ENCODE measurements at places on chromosomes 11 and 22.
A peak's percentile ranks its signal among the peaks of the same experiment; 100 is the strongest.

GRCh38 chr22:30947816-30948454 is 20.6 kb downstream of the MORC2 start:
- DNase-seq: peak; percentile 18

- no peak for DNase-seq
Observed at GRCh38 chr11:2707736-2708135, 7.9 kb upstream of the KCNQ1OT1 start.

DNA sequence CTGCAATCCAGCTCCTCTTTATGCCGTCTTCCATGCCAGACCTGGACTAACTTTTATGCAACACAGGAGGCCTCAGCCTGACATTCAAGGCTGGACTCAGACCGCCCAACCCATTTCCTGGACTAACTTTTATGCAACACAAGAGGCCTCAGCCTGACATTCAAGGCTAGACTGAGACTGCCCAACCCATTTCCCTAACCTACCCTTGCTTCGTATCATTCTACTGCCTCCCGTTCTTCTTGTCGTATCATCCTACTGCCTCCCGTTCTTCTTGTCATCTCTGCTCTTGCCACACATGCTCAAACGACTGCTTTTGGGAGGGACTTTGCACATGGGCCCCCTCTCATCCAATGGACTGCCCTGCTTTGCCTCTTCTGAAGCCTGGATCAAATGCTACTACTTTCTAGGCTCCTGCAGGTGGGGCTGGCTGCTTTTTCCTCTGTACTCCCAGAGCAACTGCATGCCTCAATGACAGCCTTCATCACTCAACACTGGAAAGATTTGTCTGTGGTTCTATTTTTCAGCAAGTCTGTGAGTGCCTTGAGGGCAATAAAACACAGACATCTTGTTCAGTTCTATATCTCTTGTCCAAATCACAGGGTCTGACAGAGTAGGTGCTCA is 7.8 kb downstream of the TBC1D10A start:
- DNase-seq: no peak

- no peak for DNase-seq
Observed at GRCh38 chr22:47816121-47816862, 1053.8 kb downstream of the TBC1D22A start.

- DNase-seq: no peak
Observed at GRCh38 chr22:32950366-32950765, 107.8 kb downstream of the SYN3 start.

- DNase-seq: no peak
Observed at GRCh38 chr11:68214173-68215086, 1.3 kb upstream of the KMT5B start.

DNA sequence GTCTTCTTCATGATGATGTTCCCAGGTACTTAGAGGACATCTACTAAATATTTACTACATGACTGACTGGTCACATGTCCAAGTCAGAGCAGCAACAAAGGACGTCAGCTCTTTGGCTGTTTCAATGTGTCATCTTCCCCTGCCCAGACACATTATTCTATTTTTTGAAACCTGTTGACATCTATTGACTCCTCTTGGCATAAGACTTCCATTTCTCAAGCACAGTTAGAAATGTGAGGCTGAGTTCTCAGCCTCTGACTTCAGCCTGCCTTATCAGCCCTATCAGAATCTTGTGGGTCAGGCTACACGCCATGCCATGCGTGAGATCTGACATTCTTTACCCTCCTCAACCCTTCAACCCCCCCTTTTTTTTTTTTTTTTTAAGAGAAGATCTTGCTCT is 63.8 kb downstream of the SC5D start:
- no peak for DNase-seq

DNA sequence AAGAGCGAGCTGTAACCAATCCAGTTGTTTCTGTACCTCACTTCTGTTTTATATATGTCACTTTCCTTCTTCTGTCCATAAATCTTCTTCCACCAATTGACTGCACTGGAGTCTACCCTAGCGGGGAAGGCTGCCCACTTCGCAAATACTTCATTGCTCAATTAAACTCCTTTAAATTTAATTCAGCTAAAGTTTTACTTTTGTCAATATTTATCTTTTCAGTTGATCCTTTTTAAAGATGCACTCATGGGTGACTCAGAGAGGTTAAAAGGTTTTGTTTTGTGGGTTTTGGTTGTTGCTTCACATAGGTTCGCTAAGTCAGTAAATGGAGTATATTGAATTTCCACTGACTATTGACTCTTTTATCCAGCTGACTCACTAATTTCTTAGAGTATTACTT is 597.2 kb downstream of the DLG2 start:
- DNase-seq: no peak

DNA sequence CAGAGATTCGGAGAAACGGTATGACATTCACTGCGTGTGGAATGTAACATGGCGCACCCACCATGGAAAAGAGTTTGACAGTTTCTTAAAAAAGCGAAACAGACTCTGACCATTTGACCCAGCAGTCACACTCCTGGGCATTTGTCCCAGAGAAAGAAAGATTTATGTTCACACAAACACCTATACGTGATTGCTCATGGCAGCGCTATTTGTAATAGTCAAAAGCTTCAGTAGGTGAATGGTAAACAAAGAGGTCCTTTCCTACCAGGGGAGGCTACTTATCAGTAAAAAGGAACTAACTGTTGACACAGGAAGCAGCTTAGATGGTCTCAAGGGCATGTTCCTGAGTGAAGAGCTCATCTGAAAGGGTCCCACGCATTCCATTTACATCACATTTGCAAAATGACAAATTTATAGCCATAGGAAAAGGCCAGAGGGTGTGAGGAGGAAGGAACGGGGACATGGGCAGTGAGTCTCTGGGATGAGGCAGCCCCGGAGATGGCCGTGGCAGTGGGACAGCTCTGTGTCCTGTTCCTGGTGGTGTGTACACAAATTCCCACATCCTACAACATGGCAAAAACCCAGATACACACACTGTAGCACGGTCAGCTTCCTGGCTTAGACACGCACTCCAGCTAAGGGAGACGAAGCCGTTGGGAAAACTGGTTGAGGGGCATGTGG is 14.6 kb upstream of the KRTAP5-6 start:
- DNase-seq: no peak

DNA sequence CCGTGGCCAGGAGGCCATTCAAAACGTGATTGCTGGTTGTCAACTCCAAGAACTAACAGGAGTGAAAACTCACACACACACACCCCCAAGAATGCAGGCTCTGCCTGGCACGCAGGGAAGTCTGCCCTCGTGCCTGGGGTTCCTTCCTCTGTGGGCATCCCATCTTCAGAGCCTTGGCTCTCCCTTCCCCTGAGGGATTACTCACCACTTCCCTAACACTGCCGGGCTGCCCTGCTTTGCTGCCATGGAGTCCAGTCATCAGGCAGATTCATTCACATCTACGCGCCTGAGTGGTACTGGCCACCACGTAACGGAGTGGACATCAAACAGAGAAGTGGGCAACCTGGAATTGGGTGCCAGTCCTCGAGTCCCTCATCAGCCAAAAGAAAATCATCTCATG is 120.7 kb upstream of the TMEM45B start:
- no peak for DNase-seq

DNA sequence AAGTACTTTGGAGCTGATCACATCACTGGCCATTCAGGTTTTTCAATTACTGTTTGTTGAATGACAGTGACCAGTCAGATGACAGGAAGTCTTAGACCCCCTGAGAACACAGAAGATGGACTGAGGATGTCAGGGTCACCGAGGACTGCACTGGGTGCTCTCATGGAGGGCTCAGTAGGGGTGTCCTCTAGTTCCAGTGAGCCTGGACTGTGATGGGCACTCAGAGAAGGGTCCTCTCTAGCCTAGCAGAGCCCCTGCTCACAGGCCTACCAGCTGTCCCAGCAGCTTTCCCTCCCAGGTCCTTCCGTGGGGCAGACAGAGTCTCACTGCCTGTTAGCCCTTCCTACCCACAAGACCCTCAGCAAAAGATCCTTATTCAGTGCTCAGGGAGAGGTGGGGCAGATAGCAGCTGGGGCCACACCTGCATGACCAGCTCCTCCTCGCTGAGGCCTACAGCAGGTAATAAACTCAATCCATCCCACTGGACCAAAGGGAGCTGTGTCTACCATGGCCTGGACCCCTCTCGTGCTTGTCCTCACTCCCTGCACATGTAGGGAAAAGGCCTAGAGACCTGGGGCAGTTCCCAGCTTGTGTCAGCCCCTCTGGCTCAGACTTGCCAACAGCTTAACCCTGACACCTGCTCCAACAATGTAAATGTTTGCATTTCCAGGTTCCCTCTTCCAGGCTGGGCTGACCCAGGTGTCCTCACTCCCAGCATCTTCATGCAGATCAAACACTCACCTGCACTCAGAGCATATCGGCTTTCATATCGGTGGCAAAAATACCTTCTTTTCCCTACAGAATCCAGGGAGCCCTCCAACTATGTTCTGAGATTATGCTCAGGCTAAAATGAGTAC is 25.2 kb upstream of the VPREB1 start:
- no peak for DNase-seq

DNA sequence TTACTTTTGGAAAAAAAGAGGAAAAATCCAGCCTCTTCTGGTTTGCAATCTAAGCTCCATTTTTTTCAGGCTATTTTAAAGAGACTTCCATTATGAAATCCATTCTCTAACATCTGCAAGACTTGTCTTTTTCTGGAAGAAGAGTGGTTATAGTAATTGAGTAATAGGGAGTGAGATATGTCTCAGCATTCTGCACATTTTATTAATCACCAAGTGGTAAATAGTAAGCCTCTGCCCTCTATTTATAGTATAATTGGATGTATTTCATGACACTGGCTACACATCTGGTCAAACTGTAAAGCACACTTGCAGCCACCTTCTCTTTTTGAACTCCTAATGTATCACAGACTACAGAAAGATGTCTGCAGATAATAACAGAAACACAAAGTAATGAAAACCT is 391.1 kb downstream of the ETS1 start:
- DNase-seq: no peak

DNA sequence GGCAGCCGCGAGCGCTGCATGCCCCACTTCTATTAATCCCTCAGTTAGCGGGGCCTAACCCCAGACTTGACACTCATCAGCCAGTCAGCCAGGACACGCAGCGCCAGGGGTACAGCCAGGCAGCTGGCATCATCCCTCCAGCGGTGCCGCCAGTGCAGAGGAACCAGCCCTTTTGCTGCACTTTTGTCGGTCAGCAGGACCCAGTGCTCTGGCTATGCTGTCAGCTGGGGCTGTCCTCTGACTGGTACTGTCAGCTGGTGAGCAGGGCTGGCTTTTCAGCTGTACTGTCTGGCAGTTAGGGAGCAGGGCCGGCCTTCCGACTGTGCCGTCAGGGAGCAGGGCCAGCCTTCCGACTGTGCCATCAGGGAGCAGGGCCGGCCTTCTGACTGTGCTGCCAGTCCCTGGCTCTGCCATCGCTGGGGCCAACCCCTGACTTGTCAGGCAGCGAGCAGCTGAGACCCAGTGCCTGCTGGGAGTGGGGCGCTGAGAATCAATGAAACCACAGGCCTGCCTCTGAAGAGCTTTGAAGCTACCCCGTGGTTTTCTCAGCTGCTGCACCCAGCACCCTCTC is 115.4 kb downstream of the KIAA1671 start:
- DNase-seq: no peak

DNA sequence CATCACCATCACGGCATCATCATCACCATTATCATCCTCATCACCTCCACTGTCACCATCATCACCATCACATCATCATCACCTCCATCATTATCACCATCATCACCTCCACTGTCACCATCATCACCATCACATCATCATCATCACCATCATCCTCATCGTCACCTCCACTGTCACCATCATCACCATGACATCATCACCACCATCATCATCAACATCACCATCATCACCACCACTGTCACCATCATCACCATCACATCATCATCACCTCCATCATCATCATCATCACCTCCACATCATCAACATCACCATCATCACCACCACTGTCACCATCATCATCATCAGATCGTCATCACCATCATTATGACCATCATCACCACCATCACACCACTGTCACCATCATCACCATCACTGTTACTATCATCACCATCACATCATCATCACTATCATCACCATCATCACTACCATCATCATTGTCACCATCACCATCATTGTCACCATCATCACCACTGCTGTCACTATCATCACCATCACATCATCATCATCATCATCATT is 32.8 kb downstream of the PARVG start:
- DNase-seq: no peak

DNA sequence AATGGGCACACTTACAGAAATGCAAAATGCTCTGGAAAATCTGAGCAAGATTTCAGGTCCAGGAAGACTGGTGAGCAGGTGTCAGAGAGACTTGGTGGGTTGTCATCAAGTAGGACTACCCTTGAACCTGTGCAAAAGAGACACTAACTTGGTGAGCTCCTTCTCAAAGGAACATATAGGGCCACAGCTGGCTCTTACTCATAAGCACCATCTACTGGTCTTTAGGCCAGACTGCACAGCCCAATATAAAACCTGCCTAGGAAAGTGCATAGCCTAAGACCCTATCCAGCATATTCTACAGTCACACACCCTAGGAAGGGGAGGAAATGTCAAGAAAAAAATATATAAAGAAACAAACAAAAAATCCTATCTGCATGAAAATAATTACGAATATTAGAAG is 18.2 kb upstream of the OR10W1 start:
- peak; percentile 5 for DNase-seq

DNA sequence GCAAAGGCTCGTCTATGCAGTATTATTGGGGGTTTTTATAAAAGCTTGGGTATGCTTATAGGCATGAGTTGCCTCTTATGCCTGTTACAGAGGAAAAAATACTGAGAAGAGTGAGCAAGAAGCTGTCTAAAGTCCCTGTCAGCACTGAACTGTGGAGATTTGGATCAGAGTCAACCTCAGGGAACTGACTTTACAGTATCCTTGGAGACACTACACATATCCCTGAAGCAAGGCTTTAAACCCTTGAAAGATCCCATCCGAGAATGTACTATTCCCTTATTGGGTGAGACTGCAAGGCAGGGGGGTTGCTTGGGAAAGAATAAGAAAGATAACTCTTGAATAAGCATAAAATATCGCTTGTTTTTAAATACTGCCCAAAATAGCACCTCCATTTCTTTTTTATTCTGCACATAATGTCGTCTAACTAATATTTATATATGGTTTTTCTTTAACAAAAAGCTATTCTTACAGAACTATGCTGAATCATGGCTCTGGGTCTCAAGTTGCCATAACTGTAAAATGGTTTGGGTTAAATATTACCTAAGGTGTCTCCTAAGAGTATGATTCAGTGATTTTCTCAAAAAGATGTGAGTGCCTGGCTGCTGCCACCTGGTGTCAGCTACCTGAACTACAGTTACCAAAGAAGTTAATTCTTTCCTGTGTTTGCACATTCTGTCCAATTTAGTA is 1062.8 kb downstream of the DLG2 start:
- DNase-seq: peak; percentile 35

DNA sequence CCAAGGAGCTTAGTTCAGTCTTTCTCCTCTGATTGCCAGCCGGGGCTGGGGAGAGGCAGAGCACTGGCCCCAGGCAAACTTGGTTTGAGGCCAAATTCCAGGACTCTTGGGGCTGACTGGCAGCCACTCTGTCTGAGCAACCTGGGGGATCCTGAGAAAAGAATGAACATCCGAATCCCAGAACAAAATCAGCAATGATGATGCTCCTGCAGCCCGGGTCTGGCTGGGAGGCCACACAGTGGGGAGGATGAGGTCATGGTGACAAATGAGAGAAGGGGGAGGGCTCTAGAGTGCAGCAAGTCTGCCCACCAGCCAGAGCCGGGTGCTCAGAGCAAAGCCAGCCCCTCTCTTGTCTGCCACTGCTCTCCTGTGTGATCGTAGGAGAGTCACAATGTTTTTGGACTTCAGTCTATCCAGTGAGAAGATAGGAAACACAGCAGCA is 71.8 kb upstream of the PAX6 start:
- peak; percentile 23 for DNase-seq

GRCh38 chr11:100774859-100775258 is 87.8 kb downstream of the ARHGAP42 start:
- DNase-seq: no peak

All from neuronal stem cell (in vitro differentiated cells).